ENCODE measurements at places on chromosomes 6 and 20.

DNA sequence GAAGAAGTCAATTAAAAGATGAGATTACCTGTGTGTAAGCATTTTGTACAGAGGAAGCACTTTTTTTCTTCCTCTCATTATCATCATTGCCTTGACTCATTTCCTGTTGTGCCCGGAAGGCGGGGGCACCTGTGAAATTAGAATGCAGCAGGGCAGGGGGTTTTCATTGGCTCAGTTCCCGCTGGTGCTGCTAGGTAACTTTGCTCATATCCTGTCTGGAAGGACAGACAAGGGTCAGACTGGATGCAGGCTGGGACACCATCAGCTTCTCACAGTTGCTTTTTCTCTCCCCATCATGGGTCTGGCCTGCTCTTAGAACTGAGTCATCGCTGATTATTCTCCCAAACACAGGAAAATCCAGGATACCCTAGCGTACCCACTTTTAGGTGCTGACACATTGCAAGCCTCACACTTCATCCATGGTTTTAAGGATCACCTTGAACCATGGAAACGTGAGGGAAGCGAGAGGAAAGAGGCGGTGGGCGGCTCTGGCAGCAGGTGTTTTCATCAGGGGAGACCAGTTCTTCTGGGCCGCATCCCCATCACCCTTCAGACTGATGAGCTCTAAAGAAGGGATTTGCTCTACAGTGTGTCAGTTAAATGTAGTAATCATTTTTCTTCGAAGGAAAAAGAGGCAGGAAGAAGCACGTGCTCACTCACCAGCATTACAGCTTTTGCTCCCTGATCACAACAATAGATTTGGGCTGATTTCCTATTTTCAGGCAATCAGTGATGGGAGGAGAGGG, 195.7 kb upstream of the SASH1 start:
- peak; percentile 18 for DNase-seq

GRCh38 chr20:59365611-59366285, 65.3 kb downstream of the EDN3 start:
- no peak for DNase-seq

DNA sequence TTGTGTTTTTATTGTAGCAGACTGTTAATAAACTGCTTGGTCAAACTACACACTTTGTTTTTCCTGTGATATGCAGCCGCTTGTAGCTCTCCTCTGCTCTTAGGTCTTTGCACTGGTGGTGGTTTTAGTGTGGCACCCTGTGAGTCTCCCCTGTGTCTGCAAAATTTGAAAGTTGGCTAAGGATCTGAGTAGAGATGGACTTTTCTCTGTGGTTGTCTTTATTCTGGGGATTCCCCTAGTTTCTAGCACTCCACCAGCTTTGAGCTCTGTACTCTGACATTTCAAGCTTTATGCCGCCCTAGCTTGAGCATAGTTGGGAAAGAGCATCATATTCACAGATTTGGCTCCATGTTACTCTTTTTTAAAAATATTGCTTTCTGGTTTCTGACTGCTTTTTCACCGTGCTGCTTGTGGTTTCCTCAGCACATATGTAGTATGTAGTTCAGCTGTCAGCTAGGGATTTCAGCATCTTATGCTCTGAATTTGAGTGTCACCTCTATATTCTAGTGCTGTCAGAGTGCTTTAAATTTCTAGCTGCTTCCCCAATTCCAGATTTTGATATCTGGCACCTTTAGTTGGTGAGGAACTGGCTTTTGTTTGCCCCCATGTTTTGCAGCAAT, 25.4 kb downstream of the CDYL start:
- no peak for DNase-seq

GRCh38 chr6:13617066-13617465, 1.9 kb downstream of the NOL7 start:
- DNase-seq = no peak

DNA sequence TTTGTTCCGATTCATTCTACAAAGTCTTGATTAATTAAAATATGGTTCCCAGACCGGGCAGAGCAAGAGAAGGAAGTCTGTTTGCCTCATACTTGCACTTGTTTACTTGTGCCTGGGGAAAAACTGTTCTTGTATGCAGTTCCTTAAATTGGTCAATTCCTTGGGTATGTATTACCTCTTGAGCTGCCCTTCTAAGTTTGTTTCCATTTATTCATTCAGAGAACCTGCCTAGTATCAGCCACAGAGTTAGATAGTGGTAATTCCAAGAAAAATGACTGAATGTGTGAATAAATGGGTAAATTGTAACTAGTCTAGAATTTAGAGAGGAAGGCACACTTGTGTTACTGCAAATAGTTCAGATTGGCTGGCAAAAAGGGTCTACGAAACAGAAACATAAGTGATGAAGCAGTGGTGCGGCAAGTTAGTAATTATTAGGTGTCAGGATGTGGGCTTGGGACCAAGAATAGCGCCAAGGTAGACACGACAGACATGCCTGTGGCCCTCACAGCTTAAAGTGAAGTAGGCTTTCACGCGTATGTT, 525 bp upstream of the MAK start:
- no peak for DNase-seq

DNA sequence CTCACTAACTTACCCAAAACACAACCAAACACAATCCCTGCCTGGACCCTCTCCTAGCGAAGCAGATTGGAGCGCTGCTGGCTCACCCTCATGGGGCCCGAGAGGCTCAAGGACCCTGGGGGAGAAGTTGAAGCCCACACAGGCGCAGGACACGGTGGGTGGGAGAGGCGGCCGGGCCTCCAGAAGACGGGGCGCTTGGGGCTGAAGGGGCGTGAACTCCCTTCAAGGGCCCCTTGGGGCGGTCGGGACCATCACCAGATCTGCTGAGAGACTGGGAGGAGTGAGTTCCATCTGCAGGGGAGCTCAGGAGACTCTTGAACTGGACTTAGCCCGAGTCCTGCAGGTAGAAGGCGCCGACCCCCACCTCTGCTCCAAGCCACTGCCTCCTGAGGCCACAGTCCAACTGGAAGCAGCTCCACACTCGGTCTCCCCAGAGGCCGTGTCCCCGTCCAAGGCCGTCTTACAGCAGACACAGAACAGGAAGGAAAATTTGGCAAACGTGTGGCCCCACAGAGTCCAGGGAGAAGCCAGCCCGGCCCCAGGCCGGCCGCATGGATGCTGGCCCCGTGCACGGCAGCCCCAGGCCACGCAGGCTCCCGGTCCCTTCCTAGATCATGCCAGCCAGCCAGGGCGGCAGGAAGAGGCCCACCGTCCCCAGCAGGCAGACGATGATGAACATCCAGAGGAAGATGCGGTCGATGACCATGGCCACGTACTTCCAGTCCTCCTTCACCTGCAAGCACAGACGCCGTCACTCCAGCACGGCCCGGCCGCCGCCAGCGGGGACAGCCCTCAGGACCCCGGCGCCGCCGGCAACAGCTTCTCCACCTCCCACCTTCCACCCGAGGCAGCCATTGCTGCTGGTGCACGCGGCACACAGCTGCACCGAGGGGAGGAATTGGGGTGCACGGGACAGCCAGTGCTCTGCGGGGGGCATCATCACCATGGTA, 14.7 kb downstream of the CHRNA4 start:
- DNase-seq = no peak

DNA sequence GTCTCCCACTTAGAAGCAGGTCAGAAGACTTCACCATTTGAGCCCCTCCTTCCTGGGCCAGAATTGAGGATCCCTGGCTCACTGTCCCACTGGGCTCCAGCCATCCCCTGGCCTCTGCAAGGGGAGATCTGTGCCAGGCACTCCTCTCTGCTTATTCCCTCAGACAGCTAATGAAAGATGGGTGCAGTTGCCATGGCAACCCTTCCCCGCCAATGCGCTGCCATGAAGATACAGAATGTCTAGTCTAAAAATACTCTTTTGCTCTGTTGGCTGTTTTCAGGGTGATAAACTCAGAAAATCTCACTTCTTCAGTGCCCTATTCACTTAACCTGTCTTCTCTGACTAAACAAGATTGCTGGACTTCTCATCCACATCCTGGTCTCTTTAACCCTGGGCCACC, 13.6 kb upstream of the TTLL2 start:
- no peak for DNase-seq

- DNase-seq = peak; percentile 28
Observed at GRCh38 chr6:111764238-111765175, 108.7 kb downstream of the FYN start.

DNA sequence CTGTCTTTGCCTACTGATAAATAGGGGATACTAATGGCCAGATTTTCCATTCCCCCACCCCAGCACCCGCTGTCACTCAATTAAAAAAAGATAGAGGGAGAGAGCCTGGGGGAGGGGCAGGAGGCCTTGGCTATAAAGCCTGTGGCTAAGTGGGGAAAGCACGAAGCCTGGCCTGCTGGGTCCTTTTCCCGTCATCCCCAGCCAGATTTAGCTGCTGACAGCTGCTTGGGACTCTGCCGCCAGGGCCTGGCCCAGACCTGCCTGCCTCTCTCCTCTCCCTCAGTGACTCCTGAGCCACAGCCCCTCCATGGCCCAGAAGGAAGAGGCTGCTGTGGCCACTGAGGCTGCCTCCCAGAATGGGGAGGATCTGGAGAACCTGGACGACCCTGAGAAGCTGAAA, at the start of gene APOBEC2:
Gene APOBEC2, plus strand, starts transcription at position 162 of the 400 bp plus-strand sequence. Its CDS starts 146 bp downstream, at position 308.
- no peak for DNase-seq

DNA sequence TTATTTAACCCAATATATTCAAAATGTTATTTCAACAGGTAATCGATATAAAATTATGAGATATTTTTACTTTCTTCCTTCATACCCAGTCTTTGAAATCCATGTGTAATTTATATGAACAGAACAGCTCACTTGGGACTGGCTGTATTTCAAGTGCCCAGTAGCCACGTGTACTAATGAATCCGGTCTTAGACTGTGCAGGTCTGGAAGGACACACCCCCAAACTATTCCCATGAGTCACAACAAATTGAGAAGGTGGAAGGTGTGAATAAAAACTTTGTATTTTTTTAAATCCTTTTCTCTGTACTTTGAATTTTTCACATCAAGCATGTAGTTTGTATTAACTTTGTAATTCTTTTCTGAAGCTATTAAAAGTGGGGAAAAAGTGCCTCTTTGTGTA, 2.8 kb downstream of the UNC5CL start:
- no peak for DNase-seq

- no peak for DNase-seq
Observed at GRCh38 chr6:126086560-126086959, 100.2 kb downstream of the TRMT11 start.

DNA sequence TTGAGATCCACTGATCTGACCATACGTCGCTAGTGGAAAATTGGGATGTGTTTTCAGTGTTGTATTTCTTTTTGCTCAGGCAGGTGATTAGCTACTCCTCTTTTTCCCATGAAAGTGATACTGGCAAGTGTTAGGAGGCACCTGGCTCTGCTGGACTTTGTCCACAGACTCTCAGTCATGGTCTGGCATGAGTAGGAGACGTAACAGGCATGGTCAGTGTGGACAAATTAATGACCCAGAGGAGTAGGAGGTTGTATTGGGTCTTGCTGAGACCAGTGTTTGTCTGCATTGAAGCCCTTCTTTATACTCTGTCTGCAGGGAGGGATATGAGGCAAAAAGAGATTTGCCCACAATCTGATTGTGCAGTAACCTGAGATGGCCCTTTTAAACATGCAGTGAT, 178.7 kb downstream of the DTNBP1 start:
- no peak for DNase-seq

DNA sequence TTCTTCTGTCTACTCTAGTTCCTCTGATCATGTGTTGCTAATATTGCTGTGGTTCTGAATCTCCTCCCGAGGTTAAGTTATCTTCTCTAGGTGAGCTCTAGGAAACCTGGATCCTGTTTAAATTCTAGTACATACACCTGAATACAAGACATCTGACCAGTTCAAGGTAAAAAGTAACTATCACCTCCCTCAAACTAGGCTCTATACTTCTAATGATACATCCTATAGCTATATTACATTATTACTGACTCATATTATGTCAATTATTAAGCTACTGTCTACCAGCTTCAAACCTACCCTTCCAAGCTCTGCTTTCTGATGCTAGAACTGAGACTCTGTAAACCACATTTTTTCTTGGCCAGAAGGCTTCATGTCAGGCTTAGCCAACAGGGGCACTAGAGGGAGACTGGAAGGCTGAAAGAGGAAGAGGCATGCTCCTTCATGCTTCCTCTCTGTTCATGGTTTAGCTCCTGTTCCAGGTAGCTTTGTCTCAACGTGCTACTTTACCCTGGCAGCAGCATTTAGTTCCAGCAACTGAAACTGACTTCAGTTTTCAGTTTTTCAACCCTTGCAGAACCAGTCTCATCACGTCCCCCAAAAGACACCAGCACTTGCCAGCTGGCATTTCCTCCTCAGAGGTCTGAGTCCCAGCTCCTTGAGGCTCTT, 148.4 kb upstream of the TOP1 start:
- DNase-seq = no peak

DNA sequence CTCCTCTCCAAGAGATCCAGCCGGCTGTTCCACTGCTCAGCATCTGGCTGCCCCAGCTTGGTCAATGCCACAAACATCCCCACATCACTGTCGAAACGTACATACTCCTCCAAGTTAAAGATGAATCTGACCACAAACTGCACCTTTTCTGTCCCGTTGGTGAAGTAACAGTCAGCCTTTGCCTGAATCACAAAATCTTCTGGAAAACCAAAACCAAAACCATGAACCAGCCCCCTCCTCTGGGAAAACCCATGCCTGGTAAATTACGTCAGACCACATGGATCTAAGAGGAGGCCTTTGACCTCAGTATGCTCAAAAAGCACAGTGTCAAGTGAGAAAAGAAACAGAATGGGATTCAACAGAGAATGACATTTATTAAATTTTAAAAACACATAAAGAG, 1.7 kb downstream of the HLA-DOB start:
- no peak for DNase-seq

DNA sequence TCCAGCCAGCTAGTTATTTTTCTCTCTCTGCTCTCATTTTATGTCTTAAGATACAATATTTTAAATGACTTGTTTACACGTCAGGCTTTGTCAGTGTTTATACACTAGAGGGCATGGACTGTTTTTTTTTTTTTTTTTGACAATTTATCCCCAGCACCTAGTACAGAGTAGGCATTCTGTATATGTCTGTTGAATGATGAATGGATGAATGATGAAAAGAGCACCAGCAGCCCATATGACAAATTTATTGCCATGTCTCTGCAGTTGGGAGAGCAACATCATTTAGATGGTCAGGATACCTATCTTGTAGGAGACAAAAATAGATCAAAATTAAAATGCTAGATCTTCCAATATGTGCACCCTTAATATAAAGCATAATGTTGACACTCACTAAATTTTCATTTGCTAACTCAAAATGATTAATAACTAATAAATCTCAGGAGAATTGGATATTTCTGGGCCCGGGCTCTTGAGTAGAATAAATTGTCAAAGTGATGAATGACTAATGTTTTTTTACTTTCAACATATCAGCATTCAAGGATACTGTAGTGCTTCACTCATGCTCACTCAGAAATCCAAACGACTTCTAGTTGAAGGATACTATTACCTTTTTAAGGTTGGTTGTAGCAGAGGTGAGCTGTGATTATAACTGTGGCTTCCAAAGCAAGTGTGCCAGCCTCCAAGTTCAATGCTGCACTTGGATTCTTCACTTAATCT, 200.0 kb downstream of the PHACTR1 start:
- no peak for DNase-seq

DNA sequence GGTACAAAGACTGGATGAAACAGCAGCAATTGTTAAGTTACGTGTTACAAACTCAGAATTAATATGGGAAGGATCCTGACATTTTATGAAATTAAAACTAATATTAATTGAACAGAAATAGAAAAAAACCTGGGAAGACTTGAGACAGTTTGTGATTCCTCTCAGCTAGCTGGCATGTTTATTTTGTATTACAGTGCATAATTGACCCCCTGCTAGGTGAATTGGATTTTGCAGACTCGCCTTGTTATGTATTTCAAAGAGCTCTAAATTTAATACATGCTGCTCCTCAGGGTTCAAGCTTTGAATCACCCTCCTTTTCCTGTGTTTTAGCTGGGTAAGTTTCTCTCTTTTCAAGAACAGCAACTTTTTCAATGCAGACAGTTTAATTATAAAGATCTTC, 339.4 kb downstream of the PLCB1 start:
- DNase-seq = no peak

GRCh38 chr6:22658934-22659333, 89.6 kb downstream of the HDGFL1 start:
- no peak for DNase-seq

Measured in activated naive CD4-positive, alpha-beta T cell (primary cell).